NT2/D1 (cell line): ENCODE measurements at places on chromosomes 13 and 19.
A peak's percentile ranks its signal among the peaks of the same experiment; 100 is the strongest.

DNA sequence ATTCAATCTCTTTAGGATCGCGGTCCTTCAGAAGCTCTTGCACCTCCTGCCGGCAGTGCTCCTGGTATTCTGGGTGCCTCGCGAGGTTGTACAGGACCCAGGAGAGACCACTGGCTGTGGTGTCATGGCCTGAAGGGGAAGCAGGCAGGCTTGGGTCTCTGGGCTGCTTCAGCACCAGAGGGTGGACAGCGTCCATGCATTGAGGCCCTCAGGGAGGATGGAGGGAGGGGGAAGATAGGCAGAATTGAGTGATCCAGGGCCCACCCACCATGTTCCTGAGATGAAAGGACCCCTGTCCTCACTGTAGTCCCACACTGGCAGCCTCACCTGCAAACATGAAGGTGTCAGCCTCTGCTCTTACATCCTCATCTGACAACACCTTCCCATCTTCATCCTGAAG lies 17.9 kb upstream of the OR10H5 start:
- no peak for DNase-seq

GRCh38 chr19:29965492-29965891 lies 23.5 kb downstream of the URI1 start:
- DNase-seq = no peak

DNA sequence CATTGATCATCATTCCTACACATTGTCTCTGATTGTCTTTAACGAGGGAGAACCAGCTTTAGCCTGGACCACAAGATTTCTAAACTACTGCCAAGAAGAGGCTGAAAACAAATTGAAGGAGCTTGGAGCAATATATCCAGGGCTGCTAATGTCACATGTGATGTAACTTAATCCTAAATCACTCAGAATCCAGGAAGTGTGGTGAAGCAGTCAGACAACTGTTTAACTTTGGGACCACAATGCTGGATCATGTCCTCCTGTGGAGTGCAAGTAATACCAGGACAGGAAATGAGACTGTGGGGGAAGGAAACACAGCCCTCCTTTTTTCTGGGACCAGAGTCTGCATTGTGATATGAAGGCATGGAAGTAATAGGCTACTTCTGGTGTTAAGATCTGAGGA lies 430.2 kb downstream of the KCTD12 start:
- DNase-seq = no peak

- no peak for DNase-seq
Observed at GRCh38 chr13:85693889-85694511, 105.2 kb downstream of the SLITRK6 start.

DNA sequence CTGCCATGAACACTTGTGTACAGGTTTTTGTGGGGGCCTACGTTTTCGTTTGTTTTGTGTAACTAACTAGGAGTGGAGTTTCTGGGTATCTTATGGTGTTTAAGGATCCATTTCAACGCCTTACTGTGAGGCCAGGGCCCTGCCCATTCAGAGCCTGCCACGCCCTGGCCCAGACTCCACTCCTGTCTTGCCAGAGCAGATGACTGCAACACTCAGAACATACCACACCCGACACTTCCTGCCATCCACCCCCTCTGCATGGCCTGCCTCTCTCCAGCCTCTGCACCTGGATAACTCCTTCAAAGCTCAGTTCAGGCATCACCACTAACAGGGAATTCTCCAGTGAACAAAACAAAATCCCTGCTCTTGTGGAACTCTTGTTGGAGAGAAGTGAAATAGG lies 43.2 kb downstream of the RGCC start:
- no peak for DNase-seq

DNA sequence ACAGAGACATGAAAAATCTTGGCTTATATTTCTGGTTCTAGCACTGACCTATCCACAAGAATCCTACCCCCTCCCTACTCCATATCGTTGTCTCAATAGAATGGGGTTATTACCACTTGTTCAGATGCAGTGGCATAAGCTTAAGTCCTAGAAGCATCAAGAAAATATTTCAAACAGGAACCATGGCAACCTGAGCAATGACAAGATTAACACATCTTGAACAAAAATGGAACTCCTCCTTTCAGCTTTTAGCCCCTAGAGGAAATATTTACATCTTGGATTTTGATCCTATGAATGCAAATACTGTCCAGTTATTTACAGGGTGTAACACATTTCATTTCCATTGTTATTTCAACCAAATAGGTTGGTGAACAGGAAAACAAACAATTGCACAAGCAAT lies 46.1 kb upstream of the TSC22D1 start:
- DNase-seq = no peak

DNA sequence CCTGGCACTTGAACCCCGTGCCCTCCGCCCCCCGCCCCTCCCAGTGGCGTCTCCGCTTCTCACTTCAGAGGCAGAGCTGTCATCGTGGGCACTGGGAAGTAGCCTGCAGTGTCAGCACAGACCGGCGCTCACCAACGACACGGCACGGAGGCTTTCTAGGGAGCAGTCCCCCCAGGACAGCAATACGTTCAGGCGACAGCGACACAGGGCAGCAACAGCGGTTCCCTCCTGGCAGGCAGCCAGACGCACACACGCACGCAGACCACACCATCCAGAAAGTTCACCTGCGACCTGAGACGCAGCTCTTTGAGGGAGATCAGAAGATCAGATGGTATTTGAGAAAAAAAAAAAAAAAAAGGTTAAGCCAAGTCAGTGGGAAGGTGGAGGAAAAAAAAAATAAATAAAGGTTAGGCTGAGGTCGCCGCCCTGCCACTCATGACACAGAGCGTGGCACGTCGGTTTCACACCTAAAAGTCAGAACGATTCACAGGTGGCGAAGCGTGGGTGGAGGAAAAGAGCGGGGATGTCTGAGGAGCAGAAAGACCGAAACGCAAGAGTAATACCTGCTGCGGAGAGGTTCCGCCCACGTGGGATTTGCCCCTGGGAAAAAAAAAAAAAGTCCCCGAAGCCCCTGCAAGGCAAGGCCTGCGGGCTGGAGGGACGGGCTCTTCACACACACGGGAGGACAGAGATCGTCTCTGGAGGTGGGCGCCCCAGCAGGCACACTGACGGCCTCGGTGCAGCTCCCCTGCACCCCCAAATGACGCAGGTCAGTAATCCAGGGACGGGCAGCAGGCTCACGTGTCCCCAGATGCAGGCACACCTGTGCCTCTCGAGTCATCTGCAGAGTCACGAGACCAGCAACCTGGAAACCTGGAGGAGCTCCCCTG lies 94.5 kb downstream of the GNG7 start:
- no peak for DNase-seq

- DNase-seq = no peak
Observed at GRCh38 chr13:34883396-34883795, 58.7 kb upstream of the NBEA start.

- DNase-seq = no peak
Observed at GRCh38 chr13:42388326-42388725, 116.4 kb downstream of the AKAP11 start.

DNA sequence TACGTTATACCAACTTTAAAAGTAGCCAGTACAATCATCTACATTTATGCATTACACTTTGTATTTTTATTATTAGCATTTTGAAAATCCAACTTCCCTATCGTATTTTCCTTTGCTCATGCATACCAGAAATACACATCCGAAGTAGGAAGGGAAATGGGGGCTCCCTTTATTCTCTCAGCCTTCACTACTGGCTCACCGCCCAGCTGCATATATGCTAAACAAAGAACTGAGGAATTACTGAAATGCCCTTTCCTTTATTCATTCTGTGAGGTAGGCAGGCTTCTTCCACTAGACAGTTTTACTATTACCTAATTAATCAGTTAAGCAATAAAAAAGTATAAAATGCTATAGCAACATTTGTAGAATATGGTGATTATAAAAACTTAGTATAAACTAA lies 291.6 kb downstream of the KLF12 start:
- no peak for DNase-seq

- DNase-seq = peak; percentile 58
Observed at GRCh38 chr13:106858903-106859532, 291.1 kb upstream of the ARGLU1 start.

GRCh38 chr19:16915135-16915534 lies 26.3 kb downstream of the F2RL3 start:
- no peak for DNase-seq

GRCh38 chr13:80939581-80939980 lies 598.7 kb upstream of the SPRY2 start:
- DNase-seq = no peak

DNA sequence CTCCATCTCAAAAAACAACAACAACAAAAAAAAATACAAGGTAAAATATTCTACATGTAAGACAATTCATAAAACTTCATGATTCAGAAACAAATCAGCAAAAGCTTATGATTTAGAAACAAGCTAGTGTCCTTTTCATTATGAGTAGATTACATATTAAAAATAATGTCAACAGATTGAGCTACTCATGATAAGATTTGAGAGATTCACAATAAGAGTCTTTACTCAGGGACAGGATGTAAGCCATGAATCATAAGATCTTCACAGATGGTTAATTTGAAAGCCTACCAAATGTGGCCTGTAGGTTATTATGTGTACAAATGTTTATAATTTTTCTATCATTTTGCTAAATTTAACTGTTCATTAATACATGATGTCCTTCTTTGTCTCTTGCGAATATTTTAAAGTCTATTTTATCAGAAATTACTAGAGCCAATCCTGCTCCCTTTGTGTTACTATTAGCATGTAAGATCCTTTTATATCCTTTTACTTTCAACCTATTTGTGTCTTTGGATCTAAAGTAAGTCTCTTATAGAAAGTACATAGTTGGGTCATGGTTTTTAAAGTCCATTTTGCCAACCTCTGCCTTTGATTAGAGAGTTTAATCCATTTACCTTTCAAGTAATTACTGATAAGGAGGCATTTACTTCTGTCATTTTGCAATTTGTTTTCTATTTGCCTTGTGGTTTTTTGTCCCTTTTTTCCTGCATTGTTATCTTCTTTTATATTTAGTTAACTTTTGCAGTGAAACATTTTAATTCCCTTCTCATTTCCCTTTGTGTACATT lies 68.3 kb upstream of the RXFP2 start:
- DNase-seq = no peak

DNA sequence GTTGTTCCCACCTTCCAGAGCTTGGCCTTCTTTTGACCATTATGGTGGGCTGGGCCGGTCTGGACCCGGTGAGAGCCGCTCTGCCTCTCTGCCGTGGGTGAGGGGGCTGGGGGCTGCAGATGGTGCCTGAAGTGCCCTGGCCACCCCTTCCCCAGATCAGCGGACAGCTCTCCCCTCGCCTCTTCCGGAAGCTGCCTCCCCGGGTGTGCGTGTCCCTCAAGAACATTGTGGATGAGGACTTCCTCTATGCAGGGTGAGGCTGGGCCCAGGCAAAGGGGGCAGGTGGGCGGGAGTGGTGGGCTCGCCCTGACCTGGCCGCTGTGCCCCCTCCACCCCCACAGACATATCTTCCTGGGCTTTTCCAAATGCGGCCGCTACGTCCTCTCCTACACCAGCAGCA lies 1.9 kb downstream of the DCAF15 start:
- DNase-seq = no peak

DNA sequence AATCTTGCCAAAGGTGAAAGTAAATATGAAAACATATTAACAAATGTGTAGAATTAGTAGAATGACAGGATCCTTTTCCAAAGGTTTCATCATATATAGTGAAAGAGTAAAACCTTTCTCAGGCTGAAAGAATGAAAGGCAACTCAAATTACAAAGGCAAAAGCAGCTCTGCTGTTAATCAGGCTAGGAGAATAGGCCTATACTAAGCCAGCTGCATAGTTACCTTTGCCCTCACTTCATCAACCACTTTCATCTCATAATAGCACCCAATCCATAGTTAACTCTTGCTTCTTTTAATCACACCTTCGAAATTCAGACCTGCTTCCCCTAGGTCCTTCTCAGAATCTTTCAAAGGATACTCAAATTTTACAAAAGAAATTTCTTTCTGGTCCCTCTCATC lies 1167.6 kb upstream of the ATXN8OS start:
- no peak for DNase-seq

DNA sequence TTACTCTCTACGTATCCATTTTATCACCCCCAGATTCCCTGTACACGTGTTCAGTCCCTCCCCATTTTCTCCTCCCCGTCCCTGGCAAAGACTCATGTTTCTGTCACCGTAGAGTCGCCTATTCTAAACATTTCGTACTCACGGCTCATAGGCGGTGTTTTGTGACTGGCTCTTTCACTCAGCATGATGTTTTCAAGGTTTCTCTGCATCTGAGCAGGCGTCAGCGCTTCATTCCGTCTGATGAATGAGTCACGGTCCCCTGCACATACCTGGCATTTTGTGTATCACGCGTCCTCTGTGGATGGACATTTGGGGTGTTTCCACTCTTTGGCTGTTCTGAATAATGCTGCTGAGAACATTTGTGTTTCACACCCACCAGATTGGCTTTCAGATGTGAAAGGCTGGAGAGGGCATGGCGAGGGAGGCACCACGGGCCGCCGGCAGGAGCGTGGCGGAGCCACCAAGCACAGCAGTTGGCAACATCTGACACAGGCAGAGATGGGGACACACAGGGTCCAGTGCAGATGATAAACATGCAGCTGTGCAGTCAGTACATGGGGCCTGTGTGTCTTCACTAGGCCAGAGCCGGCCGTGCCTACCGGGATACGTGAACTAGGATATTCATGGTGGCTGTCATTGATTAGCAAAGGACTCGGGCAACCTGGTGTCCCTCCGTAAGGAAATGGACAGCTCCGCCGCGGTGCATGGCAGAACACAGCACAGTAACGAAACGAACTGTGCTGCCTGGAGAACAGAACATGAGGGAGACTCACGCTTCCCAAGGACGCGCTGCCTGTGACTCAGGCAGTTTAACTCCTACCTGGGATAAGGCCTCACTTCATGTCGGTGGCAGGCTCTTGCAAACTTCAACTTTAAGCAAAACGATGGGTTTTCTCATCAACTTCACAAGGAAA lies 117.2 kb downstream of the ATP11A start:
- DNase-seq = no peak

GRCh38 chr19:8512115-8512967 lies 1.6 kb downstream of the ZNF414 start:
- DNase-seq = no peak

DNA sequence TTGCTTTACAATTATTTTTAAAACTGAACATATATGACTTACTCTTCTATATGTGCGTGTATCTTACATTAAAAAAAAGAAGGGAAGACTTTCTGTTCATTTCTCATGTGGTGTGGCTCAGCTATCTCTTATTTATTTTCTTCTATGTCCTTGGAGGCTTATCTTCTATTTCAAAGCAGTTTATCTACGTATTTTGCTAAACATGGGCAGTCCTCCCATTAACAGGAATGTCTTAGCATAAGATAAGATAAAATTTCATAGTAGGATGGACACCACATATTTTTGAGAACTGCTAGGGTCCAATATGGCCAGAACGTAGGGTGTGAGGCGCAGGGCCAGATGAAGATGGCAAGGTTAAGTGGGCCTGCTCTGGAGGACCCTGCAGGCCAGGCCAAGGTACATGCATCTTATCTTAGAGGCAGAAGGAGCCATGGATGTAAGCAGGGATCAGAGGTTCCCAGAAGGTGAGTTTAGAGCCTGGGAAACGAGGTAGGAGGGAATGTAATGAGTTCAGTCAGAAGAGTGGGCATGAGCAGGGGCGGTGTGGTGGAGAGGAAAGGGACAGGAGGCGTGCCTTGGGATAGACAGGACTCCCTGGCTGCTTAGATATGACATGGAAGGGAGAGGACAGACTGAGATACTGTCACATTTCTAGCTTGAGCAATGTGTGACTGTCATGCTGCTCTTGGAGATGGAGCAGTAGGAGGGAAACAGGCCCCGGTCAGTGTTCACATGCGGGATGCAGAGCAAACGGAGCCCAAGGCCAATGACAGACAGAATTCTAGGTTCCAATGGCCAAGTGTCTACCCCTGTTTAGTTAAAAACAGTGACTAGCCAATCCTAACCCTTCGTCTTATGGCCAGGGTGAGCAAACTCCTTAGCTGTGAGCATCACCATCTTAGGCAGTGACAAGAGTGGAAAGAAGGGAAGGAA lies 68.6 kb upstream of the MEDAG start:
- DNase-seq = no peak
